ENCODE measurements at places on chromosomes 5 and 9.

- no peak for DNase-seq
Observed at GRCh38 chr5:151630088-151630487, 39.0 kb upstream of the FAT2 start.

DNA sequence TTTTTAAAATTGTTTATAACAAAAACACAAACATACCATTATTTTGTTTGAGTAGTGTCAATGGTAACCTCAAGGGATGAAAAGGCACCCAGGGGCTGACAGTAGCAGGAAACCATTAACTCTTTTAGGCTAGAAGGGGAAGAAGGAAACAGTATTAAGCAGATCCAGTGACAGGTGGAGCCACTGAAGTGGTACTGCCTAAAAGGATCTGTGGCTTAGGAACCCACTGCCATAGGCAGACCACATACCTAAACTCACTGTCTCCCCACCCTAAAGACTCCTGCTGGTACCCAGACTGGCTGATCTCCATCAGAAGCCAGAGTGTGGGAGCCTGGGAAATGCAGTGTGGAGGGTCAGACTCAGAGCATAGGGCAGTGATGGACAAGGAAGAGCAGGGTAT is 13.5 kb downstream of the RLN1 start:
- DNase-seq, result no peak

DNA sequence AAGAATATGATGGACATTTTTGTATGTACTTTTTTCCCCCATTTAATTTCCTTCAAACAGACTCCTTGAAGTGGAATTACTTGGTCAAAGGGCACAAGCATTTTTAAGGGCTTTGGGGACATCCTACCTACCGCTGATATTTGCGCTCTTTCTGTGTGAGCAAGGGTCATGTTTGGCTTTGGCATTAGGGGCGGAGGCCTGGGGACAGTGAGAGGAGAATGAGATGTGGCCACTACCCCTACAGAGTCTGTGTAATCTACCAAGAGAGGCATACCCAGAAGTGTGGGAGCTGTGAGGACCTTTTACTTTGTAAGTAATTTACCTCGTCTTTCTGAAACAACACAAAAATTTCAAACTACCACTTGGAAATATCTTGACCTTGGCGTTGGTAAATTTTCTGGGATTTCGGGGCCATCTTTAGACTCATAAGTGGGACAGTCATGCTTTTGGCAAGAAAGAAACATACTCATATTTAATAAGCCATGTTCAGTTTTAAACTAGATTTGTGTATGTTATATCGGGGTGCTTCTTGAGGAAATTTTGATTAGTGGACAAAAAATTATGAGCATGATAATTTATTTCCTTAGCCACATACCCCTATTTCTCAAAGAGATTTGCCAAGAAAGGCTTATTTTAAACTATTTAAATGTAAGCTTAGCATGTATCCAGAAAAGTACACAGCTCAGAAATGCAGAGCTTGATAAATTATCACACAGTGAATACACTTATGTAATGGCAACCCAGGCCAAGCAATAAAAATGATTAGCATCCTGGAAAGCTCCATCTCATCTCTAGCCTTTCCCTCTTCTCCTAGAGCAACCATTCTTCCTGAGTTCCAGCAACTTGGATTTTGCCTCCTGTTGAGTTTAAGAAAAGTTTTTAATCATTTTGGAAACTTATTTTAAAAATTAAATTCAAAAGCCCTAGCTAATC is 63.6 kb downstream of the ARHGAP26 start:
- no peak for DNase-seq

DNA sequence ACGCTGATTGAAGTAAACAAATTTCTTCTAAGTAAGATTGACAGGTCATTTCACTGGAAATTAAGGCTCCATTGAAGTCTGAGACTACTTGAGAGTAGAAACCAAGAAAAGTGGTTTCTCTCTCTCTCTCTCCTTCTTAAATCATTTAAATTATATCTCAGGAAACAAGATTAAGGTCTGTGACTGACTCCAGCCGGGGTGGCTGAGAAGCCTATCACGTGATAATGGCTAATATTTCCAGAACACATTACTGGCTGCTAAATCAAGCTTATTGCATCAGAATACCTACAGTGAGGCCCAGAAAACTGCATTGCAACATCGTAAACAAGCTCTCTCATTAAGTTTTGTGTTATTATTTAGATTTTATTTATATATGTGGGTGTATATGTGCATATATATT is 88.4 kb downstream of the PTCD2 start:
- DNase-seq, result no peak

DNA sequence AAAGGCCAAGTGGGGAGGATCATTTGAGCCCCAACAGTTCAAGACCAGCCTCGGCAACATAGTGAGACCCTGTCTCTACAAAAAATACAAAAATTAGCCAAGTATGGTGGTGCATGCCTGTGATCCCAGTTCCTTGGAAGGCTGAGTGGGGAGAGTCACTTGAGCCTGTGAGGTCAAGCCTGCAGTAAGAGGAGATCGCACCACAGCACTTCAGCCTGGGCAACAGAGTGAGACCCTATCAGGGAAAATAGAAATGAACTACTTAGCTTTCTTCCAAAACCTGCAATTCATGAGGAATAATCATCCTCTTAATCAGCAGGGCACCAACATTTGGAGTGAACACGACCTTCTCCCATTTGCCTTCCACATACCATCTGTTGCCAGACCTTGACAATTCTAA is 96.1 kb downstream of the OR2K2 start:
- DNase-seq, result no peak

GRCh38 chr5:38835887-38836286 is 9.9 kb upstream of the OSMR start:
- DNase-seq, result no peak

DNA sequence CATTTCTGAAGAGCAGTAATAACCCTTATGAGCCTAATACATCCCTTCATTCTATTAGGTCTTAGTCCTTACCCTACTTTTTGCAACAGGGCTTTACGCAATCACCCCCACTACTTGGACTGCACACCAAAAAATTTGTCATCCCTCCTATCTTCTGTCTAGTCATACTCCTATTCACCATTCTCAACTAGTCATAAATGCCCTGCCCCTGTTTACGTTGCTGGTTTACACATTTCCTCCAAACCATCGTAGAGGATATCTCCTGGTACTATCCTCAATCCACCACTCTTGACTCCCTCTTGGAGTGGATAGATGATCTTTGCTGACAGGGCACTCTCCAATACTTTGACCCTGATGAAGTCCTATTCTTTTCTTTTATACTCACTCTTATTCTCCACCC is 98.2 kb upstream of the CCNG1 start:
- DNase-seq, result no peak

DNA sequence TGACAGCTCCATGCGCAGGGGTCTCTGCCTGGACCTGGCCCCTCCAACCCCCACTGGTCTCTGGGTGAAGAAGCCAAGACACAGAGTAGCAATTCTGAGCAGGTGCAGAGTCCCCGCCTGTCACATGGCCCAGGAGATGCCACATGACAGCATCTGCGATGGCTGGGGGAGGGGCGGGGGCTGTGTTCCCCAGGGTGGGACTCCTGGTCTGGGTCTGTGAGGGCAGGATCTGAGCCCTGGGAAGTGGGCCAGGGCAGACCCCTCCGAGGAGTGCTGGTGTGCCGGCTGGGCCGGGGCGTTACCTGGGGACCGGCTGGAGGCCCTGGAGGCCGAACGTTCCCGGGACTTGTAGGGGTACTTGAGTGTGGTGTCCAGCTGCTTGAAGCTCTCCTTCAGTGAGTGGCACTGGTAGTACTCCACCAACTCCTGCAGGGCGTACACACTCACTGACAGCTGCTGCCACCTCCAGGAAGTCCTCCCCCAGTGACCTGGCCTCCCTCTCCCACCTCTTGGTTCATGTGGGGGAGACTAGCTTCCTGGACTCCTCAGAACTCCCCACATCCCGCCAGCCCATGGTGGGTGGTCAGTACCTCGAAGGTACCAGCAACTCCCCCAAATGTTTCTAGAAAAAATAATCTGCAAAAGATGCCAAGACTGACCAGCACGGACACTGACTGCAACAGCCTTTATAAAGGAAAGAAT is 32.1 kb upstream of the SARDH start:
- no peak for DNase-seq

DNA sequence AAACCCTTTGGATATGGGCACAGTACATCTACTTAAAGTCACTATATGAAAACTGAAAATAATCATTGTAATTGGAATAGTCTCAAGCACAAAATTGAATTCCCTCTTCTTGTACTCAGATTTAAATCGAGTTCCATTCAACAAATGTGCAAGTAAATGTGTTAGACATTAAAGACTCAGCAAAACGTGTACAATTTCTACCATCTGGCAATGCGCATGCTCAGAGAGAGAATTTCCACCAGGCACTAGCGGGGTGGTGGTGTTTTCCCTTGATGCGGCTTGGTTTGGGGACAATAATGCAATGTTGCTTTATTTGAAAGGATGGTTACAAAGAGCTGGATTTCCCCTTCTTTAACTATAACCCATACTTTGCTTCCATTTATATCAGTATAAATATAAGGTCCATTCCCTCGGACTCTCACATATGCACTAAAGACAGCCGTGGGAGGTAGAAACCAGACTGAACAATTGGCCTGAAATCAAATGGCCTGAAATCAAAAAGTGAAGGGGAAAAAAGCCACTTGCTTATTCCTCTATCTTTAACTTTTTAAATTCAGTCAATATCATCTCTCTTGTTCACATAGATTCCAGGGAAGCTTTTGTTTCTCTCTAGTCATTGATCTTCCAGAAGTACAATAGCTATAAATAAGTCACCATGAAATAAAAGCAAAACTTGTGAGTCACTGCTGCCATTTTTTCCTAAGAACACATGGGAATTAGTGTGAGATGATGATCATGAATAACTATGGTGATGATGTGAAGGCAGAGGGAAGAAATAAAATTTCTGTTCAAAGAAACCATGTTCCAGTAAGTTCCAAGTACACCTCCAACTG is 59.2 kb downstream of the ADAMTS12 start:
- DNase-seq, result no peak

GRCh38 chr5:131810510-131811249 is 13.9 kb upstream of the FNIP1 start:
- no peak for DNase-seq

DNA sequence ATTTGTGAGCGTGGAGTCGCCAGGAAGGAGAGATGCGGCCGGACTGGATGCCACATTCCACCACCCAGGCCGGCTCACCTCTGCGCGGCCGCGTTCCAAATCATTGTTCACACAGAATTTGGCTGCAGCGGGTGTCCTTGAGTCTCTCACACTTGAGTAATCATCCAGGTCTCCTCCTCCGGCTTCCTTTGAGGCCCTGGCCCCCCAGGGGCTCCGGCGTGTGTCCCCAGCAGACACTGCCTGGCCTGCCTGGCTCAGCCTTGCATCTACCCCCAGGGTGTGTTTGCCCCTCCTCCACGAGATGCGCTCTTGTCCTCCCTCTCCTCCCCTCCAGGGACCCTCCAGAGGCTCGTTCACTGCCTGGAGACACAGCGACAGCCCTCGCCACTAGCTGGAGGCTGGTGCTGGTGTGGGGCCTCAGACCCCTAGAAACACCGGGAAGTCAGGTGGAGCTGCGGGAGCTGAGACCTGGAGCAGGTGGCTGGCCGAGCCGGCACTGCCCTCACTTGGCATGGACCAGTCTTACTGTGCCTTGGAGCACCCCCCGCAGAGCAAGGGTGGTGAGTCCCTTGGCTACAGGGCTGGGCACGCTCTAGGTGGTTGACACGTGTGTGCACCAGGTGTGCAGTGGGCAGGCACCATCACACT is 7.0 kb upstream of the SLC9A3 start:
- no peak for DNase-seq

DNA sequence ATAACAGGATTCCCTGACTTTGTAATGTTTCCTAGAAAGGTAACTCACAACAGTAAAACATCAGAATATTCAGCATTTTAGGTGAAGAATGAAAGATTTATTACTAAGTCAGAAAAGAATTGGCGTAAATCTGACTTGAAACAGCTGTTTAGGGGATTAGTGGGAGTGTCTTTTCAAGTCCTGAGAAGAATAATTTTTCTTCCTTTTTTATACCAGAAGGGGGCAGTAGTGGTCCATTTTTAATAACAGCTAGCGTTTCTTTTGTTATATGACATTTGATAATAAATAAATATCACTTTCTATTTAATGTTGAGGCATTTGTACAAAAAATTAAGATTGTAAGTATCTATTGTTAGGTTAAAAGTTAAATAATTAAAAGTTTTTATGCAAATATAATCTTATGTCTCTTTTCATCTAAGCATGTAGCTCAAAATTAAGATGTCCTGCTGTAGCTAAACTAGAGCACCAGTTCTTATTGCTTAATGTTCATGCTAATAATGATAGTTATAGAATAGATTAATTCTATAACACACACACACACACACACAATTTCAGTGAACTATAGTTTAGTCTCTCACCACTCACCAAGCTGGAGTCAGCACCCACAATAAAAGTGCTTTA is 258.7 kb upstream of the ARRDC3 start:
- no peak for DNase-seq

GRCh38 chr5:132473019-132473531 is 17.5 kb downstream of the IRF1 start:
- no peak for DNase-seq
